Tibial nerve (tissue), 4 donors: ENCODE measurements at places on chromosomes 2 and 18.

DNA sequence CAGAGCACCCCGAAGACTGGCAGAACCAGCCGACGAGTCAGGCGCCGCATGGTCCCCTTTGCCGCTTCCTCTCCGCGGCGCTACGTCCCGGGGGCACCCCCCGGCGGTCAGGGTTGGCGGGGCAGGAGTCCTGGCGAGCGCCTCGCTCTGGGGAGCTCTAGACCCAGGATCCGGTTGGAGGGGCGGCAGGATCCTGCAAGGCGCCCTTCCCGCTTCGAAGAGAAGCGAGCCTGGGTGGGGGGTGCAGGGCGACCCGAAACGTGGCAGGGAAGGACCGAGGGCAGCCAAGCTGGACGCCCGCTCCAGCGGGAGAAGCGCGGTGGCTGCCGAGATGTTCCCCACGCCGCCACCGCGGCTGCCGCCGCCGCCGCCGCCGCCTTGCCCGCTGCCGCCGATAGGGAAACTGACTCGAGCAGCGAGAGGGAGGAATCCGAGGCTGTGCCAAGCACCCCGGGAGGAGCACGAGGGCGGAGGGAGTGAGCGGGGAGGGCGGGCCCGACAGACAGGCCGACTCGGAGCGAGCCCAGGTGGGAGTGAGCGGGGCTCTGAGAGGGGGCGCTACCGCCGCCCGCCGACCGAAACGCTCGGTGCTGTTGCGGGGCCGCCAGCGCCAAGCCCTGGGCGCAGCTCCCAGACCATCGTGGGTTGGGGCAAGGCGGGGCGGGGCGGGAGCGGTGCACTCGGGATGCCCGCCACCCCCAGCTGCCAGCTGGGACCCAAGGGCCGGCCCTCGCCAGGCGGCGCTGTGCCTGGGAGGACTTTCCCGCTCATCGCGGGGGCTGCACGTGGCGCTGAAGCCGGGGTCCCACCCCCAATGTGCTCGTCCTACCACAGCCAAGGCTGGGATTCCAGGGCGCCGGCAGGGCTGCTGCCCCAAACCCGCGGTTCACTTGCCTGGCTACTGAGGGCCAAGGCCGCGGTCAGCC is at the start of gene GALNT14:
GALNT14 (minus strand) TSS at position 404 of the 926 bp plus-strand sequence; CDS start at position 50, 354 bp downstream.
- DNase-seq = no peak

DNA sequence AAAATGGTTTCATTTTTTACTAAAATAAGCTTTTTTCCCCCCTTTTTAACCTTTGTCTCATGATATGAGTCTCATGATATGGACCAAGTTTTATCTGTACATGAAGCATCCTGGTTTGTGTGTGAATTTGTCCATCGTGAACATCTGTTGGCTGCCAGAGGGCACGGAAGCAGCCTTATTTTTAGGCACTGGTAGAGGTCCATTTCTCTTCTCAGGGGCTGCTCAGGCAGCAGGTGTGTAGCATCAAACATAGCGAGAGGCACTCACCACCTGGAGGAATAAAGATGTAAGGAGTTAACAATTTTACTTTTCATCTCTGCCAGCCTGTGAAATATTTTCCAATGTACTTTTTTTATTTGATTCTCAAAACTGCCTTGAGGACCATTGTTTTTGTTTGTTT is 134.5 kb downstream of the RHBDD1 start:
- no peak for DNase-seq

- DNase-seq = no peak
Observed at GRCh38 chr18:69638056-69638455, 237.4 kb downstream of the DOK6 start.

- no peak for DNase-seq
Observed at GRCh38 chr2:107585851-107586250, 240.8 kb upstream of the RGPD4 start.

DNA sequence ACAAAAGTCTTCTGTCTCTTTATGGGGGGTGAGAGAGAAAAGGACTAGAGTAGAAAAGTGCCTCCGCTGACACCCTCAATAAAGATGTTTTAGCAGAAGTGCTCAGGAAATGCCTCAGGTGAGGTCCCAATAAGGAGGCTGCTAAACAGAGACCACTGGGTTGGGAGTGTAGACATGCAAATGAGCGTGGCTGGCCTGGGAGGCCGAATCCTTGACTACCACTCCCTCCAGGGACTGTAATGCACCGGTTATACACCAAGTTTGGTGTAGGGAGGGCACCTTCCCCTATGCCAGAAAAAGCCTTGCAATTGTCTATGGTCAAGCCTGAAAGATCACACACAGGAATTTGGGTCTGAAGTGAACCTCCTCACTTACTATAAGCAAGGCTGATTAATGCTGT is 1.8 kb downstream of the TMX3 start:
- no peak for DNase-seq

DNA sequence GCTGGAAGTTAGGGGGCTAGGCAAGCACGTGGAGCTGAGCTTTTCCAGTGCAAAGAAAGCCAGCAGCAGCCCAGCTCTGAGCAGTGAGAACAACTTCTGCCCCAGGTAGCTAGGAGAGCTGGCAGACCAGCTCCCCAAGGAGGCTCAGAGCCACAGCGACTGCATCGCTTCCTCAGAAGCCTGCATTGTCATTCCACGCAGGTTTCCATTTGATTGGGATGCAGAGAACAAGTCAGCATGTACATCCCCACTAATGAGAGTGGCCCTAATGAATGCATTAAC is 45.1 kb downstream of the C1QL2 start:
- DNase-seq = no peak

DNA sequence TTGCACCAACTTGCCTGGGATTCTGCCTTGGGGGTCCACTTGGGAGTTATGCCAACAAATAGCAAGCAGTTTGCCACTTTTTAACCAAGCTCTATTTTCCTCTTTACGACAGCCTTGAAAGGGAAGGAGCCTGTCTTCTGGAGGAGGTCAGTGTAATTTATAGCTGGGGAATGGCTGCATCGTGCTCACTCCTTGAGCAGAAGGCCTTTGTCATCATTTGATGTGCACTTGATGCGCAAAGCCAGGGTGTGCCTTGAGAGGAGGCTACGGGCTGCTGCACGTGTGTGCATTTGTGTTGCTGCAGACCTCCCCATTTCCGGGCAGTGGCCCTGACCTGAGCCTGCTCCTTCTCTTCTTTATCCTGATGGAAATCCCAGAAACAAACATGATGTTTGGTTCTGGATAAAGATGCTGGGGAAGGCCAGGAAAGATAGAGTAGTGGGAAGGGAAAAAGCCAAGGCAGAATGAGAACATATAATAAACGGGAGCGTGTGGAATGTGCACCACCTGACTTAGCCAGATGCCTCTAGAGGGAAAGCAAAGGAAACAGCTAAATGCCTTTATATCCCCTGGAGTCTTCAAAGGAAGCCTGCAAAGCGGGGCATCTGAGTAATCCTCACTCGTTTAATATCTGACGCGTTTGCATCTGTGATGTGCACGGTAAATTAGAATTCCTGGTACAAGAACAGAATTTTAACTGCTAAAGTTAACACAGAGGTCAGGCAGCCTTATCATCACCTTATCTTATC is 68.3 kb upstream of the ZNF521 start:
- DNase-seq = no peak
